ENCODE measurements at places on chromosomes 3 and 15.

DNA sequence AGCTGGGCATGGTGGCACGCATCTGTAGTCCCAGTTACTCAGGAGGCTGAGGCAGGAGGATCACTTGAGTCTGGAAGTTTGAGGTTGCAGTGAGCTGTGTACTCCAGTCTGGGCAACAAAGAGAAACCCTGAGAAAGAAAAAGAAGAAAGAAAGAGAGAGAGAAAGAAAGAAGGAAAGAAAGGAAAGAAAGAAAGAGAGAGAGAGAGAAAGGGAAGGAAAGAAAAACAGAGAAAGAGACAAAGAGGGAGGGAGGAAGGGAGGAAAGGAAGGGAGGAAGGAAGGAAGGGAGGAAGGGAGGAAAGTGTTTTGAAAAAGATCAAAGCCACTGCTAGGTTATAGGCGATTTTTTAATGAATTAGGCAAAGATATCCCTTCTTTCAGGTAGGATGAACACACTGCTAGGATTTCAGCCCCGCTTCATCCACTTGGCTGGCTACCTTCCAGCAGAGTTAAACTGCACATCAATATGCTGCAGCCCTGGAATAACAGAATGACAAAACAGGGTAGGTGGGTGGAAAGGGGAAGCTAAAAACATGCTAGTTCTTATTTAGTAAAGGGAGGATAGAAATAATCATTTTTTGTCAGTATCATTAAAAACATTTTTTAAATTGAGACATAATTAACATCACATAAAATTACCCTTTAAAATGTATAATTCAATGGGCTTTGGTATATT lies 12.8 kb upstream of the PPARG start:
- no peak for DNase-seq

DNA sequence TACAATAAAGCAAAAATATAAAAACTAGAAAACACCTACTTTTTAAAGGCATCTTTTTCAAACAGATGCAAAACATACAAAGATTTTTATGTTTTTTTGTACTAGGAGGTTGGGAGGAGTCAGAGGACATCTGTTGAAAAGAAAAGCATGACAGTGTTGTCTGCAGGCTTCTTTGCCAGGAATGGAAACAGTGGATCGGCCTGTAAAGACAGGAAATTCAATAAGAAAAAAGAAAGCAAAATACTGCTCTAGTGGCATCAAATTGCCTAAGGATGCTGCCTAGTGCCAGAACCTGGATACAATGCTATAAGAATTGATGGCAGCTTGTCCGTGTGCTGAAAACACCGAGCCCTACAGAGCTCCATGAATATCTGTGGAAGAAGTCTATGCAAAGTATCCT lies 69.9 kb downstream of the TBC1D5 start:
- no peak for DNase-seq

DNA sequence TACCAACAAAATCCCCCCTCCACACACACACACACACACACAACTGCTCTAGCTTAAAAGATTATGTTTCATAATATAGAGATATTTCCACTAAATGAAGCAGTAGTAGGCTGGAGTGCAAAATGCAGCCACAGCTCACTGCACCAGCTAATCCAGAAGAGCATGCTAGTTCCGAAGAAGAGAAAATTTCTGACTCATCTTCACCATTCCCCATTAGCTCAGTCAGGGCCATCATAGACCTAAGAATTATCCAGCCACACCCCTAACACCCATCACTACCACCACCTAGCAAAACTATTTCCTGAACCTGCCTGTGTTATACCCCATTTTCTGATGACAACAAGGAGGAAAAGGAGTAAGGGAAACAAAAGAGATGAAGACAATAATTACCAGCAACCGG lies 67.1 kb upstream of the UBE2E2 start:
- DNase-seq, result no peak

GRCh38 chr3:43018246-43018645 lies 39.1 kb downstream of the GASK1A start:
- no peak for DNase-seq

- DNase-seq, result no peak
Observed at GRCh38 chr15:94306700-94307650, 75.6 kb downstream of the MCTP2 start.

- DNase-seq, result no peak
Observed at GRCh38 chr3:146493761-146494160, 24.4 kb upstream of the PLSCR2 start.

DNA sequence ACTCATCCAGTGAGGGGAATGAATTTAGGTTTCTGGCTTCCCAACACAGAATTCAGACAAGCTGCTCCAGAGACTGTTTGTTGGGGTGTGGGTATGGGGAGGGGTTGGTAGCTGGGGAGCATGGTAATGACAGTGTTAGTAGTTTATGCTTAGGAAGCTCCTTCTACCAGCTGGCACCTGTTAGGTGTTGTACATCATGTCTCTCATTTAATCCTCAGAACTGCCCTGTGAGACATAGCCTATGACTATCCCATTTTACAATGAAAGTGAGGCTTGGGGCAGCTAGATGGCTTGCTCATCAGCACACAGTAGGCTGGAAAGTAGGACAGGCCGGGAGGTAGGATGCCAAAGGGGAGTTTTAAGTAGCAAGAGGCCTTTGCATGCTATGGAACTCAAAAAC lies 2.5 kb downstream of the EIF4E3 start:
- DNase-seq, result no peak

- no peak for DNase-seq
Observed at GRCh38 chr3:131050001-131050400, 23.3 kb downstream of the NEK11 start.

DNA sequence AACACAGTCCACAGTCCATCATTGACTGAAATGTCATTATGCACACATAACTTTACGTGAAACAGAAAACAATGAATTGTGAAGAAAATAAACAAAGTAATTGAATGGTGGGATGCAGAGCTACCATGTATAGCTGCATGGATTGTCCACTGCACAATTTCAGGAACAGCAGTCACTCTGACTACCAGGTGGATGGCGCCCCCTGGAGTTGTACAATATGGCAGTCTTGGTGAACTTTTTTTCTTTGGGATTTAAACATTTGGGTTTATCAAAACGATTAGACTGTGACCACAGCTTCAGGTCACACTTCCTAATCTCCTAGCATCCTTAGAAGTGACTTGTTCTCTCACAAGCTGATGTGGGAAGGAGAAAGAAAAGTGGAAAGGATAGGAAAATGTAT lies 48.9 kb upstream of the TCF12 start:
- no peak for DNase-seq

DNA sequence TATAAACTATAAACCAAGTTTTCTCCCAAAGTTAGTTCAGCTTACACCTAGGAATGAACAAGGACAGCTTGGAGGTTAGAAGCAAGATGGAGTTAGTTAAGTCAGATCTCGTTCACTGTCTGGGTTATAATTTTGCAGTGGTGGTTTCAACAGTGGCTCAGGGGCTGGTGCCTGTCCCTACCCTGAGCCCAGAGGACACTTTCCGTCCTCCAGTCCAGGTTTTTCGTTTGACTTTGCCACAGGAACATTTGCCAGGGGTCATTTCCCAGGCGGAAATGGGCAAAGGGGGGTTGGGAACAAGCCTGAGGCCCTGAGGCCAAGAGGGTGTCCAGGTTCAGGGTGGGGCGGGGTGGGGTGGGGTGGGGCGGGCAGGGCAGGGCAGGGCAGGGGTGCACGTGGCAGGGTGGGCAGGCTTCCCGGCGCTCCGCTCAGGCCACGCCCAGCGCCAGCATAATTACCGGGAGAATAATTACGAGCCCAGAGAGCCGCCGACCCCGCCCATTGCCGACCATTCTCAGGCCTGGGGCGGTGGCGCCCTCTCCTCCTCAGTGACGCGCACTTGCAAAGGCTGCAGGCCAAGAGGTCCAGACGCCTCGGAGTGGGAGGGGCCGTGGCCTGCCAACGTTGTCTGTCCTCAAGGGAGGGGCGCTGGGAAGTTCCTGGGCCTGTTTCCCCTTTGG lies 70.4 kb downstream of the KLF13 start:
- DNase-seq, result no peak

DNA sequence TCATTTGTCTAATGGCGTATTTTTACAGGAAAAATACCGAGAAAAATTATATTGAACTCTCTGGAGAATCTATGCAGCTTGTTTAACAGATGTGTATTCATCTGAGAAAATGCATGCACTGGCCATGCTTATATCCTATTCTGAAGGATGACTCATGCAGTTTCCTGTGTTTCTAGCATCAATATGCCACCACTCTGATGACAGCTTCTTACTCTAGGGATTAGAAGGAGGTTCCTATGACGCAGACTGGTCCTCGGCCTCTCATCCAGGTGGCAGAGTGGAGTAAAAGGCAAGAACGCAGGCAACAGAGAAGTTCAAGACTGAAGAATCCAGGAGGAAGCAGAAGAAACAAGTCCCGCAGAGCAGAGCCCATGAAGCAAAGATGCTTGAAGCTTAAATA lies 910.0 kb upstream of the ROBO1 start:
- DNase-seq, result no peak

DNA sequence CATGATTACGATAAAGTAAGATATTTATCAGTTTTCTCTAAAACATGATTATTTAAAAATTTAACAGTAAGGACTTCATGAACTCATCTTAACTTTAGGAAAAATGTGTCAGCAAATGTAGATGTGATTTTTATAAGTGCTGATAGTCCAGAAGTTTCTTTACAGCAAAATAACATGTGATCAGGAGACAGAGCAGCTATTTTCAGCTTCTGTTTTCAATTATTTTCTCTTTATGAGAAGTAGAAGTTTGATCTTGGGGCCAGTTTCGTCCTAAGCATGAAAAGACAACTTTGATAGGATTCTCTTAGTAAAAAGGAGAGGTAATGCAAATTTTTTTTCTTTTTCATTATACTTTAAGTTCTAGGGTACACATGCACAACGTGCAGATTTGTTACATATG lies 96.5 kb upstream of the TSPAN3 start:
- no peak for DNase-seq

DNA sequence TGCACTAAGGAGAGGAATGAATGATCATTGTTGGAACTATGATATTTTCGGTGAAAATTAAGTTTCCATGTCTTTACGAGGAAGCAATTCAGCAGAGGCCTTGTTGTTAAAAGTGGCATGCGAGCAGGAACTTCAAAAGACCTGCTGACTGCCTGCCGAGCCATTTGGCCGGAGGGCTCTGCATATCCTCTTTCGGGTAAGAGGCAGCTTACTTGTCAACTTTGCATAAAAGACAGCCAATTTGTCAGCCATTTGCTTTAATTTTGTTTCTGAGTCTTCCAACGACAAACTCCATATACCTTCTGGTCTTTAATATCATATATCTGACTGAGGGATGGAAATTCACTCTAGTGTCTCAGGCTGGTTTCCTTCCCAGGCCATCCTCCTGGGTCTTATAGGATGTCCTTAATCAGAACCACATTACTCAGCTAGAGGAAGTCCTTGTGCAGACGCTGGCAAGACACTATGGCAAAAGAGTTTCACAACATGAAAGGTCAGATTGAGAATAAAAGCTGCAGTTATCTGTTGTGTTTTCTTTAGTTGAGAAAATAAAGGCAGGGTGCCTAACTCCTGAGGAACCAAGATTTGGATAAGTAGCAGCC lies 128.7 kb upstream of the WNT5A start:
- no peak for DNase-seq

DNA sequence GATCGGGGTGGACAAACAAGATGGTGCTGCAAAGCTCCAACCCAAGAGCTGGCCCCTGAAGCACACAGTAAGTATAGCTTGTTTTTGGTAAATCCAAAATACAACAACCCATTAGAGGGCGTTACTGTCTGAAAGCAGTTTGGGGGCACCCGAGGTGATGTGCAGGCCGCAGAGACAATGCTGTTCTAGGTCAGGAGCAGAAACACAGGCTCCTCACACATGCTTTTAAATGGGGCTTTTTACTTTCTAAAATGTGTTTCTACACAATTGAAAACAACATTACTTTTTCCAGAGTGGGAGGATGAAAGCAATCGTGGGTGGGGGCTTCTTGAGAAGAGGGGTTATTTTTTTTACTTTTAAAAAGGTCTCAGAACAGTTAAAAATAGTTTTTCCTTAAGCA lies 1029.3 kb upstream of the CFAP20DC start:
- DNase-seq, result no peak

GRCh38 chr3:71346061-71346460 lies 237.5 kb downstream of the FOXP1 start:
- DNase-seq, result no peak

GRCh38 chr3:194843556-194843955 lies 157.9 kb downstream of the FAM43A start:
- no peak for DNase-seq

DNA sequence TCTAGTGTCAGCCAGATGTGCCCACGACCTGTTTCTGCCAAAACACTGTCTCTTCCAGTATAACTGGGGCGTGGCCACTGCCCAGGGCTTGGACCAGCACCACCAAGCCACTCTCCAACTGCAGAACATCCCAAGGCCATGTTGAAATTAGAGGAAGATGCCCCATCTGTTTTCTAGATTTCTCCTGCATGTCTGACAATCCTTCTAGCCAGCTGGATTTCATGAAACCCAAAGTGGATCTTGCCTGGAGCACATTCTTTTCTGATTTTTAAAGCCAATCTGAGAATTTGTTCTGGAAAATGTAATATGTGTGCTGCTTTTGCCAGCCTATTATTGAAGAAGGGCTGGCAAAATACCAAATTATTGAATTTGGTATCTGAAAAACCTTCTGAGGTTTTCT lies 182.5 kb downstream of the SLCO3A1 start:
- no peak for DNase-seq

DNA sequence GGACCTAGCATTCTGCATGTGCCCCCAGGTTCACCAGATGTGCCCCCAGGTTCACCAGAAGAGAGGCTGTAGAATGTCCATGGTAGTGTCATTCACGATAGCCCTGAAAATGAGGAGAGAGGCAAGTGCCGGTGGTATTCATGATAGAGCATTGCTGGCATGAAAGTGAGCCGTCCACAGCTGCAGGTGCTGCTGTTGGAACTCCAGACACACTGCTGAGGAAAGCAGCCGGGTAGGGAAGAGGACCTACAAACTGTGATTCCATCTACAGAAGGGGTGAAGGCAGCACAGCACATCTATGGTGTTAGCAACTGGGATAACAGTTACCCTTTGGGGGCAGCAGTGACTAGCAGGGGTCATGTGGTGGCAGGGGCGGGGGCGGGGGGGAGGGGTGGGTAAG lies 125.0 kb upstream of the PLXNA1 start:
- no peak for DNase-seq

All from T follicular helper cell (primary cell).